ENCODE measurements at places on chromosomes 2 and 18.

GRCh38 chr2:57698935-57699449, 347.6 kb upstream of the VRK2 start:
- DNase-seq, result no peak

- peak; percentile 23 for DNase-seq
These were observed 62.0 kb downstream of the IKZF2 start for GRCh38 chr2:213089438-213089837.

DNA sequence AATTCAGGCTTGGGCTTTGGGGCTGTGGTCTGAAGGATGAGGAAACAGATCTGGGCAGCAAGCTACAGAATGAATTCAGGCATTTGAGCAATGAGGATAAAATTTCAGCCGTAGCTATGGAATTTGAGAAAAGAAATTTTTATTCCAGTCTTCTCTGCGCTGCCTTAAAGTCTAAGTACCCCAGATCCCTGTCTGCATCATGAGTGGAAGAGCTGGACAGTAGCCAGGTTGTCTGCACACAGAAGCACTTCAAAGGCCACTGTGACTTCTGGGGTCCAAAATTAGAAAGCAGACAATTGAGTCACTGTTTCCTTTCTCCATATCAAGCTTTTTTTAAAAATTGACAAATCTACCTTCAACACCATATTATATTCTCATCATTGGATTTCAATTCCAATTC, 787.6 kb upstream of the GCFC2 start:
- no peak for DNase-seq

DNA sequence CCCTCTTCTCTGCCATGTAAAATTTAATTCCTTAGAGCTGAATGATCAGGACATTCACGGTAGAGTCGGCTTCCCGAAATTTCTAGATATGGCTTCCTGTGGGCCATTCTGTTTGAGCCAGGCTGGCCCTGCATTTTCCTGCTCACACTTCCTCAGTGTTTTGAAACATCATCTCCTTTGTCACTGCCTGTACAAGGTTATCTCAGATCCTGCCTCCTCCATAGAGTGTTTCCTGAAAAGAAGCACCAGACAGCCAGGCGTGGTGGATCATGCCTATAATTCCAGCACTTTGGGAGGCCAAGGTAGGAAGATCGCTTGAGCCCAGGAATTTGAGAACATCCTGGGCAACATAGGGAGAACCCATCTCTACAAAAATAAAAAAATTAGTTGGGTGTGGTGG, 43.6 kb downstream of the GRHL1 start:
- DNase-seq, result no peak

- DNase-seq, result no peak
These were observed 134.8 kb upstream of the NCK2 start for GRCh38 chr2:105609746-105610402.

DNA sequence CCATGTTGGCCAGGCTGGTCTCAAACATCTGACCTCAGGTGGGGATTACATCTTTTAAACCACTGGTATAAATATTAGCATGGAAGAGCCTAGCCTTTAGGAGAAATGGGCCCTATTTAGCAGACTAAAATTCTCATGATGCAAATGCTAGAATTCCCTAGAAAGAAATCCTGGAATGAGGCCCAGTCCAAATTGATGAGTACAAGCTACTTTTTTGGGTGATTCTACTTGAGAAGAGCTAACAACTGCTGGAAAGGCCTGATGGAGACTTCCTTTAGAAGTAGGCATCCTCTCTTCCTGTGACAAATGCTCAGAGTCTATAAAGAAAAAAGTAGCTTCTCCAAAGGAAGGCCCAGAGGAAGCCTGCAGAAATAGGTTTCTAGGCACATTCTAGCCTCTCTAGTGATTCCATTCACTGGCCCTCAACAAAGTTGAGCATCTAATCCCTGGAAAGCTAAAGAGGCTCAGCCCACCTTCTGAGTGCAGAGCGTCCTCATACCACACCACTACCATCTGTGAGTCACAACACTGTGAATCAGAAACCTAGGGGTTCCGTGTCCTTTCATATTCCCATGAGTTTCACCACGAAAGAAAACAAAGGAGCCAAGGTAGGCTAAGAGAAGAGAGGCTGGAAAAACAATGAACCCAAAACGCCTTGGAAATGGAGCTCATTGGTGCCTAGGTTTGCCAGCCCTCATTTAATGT, 183.1 kb downstream of the C1D start:
- DNase-seq, result peak; percentile 29

DNA sequence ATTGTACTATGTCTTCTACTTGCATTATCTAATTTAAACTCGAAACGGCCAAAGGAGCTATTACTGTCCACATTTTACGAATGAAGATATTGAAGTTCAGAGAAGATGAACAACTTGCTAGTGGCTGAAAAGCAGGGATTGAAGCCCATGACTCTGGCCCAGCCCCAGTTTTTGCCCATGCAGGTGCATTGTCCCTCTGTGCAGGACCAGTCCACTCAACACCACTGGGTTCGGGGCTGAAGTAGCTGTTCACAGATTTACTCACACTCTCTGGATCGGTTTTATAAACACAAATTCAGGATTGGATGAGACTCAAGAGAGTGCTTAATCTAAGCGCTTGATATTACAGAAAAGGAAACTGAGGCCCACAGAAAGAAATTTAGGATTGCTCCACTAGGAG, 1.4 kb upstream of the IHH start:
- DNase-seq, result no peak

DNA sequence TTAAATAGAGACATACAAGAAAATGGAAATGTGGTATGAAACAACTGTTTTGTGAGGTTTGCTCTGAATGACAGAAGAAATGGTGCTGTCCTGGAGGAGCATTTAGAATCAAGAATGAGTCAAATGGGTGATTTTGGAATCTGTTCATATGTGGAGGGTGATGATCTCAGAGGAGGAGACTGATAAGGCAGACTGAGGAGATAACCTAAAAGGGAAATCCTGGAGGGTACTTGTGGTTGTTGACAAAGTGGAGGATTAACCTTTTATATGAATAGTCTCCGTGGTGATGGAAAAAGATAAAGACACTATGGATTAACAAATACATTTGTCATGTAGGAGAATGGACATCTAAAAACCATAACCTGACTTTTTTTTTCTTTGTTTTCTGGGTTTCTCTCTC, 74.1 kb downstream of the MMADHC start:
- DNase-seq, result no peak

- no peak for DNase-seq
These were observed 129.2 kb upstream of the ERBB4 start for GRCh38 chr2:212667751-212668316.

GRCh38 chr2:167862296-167862695, 385.1 kb downstream of the STK39 start:
- no peak for DNase-seq

DNA sequence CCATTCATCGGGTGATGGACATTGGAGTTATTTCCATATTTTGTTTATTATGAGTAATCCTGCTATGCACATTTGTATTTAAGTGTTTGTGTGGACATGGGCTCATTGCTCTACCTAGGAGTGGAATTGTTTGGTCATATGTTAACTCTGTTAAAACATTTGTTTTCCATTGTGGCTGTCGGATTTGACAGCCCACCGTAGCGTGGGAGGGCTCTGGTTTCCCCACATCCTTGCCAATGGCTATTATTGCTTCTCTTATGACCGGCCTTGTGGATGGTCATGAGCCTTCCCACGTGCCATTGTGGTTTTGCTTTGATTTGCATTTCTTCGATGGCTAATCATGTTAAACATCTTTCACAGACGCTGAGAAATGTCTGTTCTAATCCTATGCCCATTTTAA, 92.0 kb downstream of the ZNF236 start:
- DNase-seq, result no peak

GRCh38 chr18:26943906-26944305, 78.4 kb upstream of the AQP4 start:
- no peak for DNase-seq

GRCh38 chr18:36095936-36096519, 28.7 kb upstream of the RPRD1A start:
- DNase-seq, result peak; percentile 89

GRCh38 chr2:74119339-74119738, 28.4 kb downstream of the BOLA3 start:
- peak; percentile 30 for DNase-seq

GRCh38 chr2:221999717-222000116, 299.1 kb downstream of the PAX3 start:
- DNase-seq, result peak; percentile 30

- DNase-seq, result no peak
These were observed 140.2 kb downstream of the BCL11A start for GRCh38 chr2:60413069-60413813.
